Placental epithelial cell (primary cell): ENCODE measurements at places on chromosomes 13 and 19. TPM values are rescaled to one million over a fixed set of nuclear protein-coding genes. Genes with fewer than 3 reads are reported as not detected.

The ACP5 gene
- total RNA-seq: 0.79 and 2.1 TPM in 2 replicates

The PCSK4 gene
- 2.5 and 3.1 TPM in 2 replicates for total RNA-seq

The ZNF493 gene
- 19.1 and 33.4 TPM in 2 replicates for total RNA-seq

The CLEC17A gene
- not detected in 2 replicates for total RNA-seq

The SHC2 gene
- total RNA-seq: not detected in 2 replicates

The TMEM143 gene
- total RNA-seq: 7.0 and 11.0 TPM in 2 replicates

The ZNF738 gene
- total RNA-seq: 5.0 and 5.5 TPM in 2 replicates

The ZNF468 gene
- total RNA-seq: 29.8 and 30.1 TPM in 2 replicates

The C19orf73 gene
- total RNA-seq: 1.2 and 1.3 TPM in 2 replicates

The NOTCH3 gene
- 0.43 and 1.6 TPM in 2 replicates for total RNA-seq

The ZNF563 gene
- 4.1 and 4.7 TPM in 2 replicates for total RNA-seq

The B3GNT3 gene
- 7.1 and 10.4 TPM in 2 replicates for total RNA-seq

The CERS1 gene
- total RNA-seq: not detected in 2 replicates

The TNFSF13B gene
- total RNA-seq: 0.43 and 5.5 TPM in 2 replicates

The IER2 gene
- 38.8 and 55.7 TPM in 2 replicates for total RNA-seq

The PRSS57 gene
- total RNA-seq: not detected in 2 replicates

The LENG9 gene
- total RNA-seq: 19.0 and 34.9 TPM in 2 replicates

The HOMER3 gene
- total RNA-seq: 43.6 and 99.6 TPM in 2 replicates

The PSG6 gene
- total RNA-seq: 0.43 TPM in 1 of 2 replicates, not detected in the other

The TSC22D1 gene
- 130 and 416 TPM in 2 replicates for total RNA-seq

The ZNF723 gene
- not detected in 2 replicates for total RNA-seq

The FSD1 gene
- total RNA-seq: 1.7 TPM in 1 of 2 replicates, not detected in the other

The FAM32A gene
- total RNA-seq: 94.2 and 96.3 TPM in 2 replicates

The ZNF610 gene
- total RNA-seq: 0.98 and 3.5 TPM in 2 replicates

The ZNF816 gene
- 14.7 and 14.9 TPM in 2 replicates for total RNA-seq

The ZNF709 gene
- total RNA-seq: 5.1 and 6.7 TPM in 2 replicates

The CABP5 gene
- total RNA-seq: not detected in 2 replicates

The SLC25A41 gene
- total RNA-seq: not detected in 2 replicates

The IGFL2 gene
- 0.11 TPM in 1 of 2 replicates, not detected in the other for total RNA-seq

The ZNF8 gene
- 7.9 and 9.4 TPM in 2 replicates for total RNA-seq

The RFPL4A gene
- total RNA-seq: not detected in 2 replicates

The TUBB4A gene
- not detected in 2 replicates for total RNA-seq

The TJP3 gene
- 0.39 TPM in 1 of 2 replicates, not detected in the other for total RNA-seq

The CFAP97D2 gene
- total RNA-seq: not detected in 2 replicates

The ZNF98 gene
- total RNA-seq: 1.2 and 1.4 TPM in 2 replicates

The OR7D2 gene
- 0.39 TPM in 1 of 2 replicates, not detected in the other for total RNA-seq

The PPP1R13L gene
- total RNA-seq: 44.8 and 61.1 TPM in 2 replicates

The CHERP gene
- total RNA-seq: 7.4 and 11.8 TPM in 2 replicates
